ENCODE measurements at places on chromosomes 5 and 9. TPM values are rescaled to one million over a fixed set of nuclear protein-coding genes. Genes with fewer than 3 reads are reported as not detected.

Gene TNFSF8
- 43.5 TPM for total RNA-seq

Gene DUSP1
- 7.3 TPM for total RNA-seq

Gene SH3PXD2B
- total RNA-seq: 0.25 TPM

Gene STK32A
- not detected for total RNA-seq

Gene PTPN3
- 0.51 TPM for total RNA-seq

Gene PRSS3
- not detected for total RNA-seq

Gene TMEM174
- total RNA-seq: not detected

Gene BARHL1
- total RNA-seq: not detected

Gene IFNK
- total RNA-seq: not detected

Gene GHR
- not detected for total RNA-seq

Gene NUTM2F
- not detected for total RNA-seq

Gene NDUFS4
- total RNA-seq: 56.6 TPM

Gene ACTBL2
- total RNA-seq: not detected

Gene OR4F3
- not detected for total RNA-seq

Gene FAM169A
- 9.2 TPM for total RNA-seq

Gene GLRA1
- not detected for total RNA-seq

Gene PCDHGB2
- total RNA-seq: 0.23 TPM

Gene DIPK1B
- not detected for total RNA-seq

Gene KCNT1
- not detected for total RNA-seq

Gene TEX48
- total RNA-seq: not detected

Gene PCDHGB6
- total RNA-seq: 0.06 TPM

Gene DRD1
- total RNA-seq: not detected

Gene OLFML2A
- total RNA-seq: 0.04 TPM

Gene TMEM252
- not detected for total RNA-seq

Gene HSD17B4
- total RNA-seq: 87.8 TPM

Gene CCDC183
- total RNA-seq: 0.46 TPM

Gene C5orf34
- total RNA-seq: 7.9 TPM

Gene DMRT3
- not detected for total RNA-seq

Gene SLC6A7
- not detected for total RNA-seq

Gene STPG3
- total RNA-seq: not detected

Gene DMXL1
- total RNA-seq: 22.8 TPM

Gene SHOC1
- not detected for total RNA-seq

Gene BTNL9
- not detected for total RNA-seq

Gene SYK
- 0.08 TPM for total RNA-seq

Gene TRPM6
- not detected for total RNA-seq

Gene PDE8B
- not detected for total RNA-seq

Gene MAMDC2
- not detected for total RNA-seq

Gene AFAP1L1
- total RNA-seq: 0.08 TPM

Gene ZBTB34
- total RNA-seq: 5.5 TPM

Gene MATR3
- 170 TPM for total RNA-seq

Gene IL13
- total RNA-seq: 17.8 TPM

Gene TAF1L
- total RNA-seq: not detected

Gene HIGD2A
- 91.5 TPM for total RNA-seq

Gene SPINK13
- not detected for total RNA-seq

Gene SLC4A9
- total RNA-seq: not detected

Gene GAS1
- total RNA-seq: 0.34 TPM

Gene SMIM23
- not detected for total RNA-seq

Gene RIMOC1
- 36.3 TPM for total RNA-seq

Gene TMEFF1
- total RNA-seq: 0.19 TPM

Gene AIF1L
- total RNA-seq: 0.11 TPM

Gene CCL19
- total RNA-seq: not detected

Gene TPPP
- total RNA-seq: 0.29 TPM

Gene HTR1A
- total RNA-seq: not detected
